Coronary artery (tissue), 2 donors: ENCODE measurements at places on chromosomes 3 and 15.

GRCh38 chr3:16124636-16125035 lies 49.8 kb upstream of the GALNT15 start:
- DNase-seq = no peak

- no peak for DNase-seq
These were observed 168.7 kb downstream of the CHL1 start for GRCh38 chr3:365268-365667.

DNA sequence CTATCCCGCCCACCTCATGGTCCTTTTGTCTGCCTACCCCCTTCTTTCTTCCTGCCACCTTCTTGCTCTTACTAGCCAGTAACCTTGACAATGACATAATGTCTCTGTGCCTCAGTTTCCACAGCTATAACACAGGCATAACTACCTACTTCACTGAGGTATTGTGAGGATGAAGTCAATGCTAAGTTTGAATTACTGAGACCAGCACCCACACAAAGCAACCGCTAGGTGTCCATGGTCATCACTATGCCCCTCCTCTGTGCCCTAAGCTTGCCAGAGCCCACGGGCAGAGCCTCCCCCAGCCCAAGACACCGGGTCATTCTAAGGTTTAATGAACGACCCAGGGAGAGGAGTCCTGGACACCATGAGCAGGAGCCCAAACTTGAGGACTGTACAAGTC lies 101.6 kb downstream of the OXNAD1 start:
- DNase-seq = no peak

DNA sequence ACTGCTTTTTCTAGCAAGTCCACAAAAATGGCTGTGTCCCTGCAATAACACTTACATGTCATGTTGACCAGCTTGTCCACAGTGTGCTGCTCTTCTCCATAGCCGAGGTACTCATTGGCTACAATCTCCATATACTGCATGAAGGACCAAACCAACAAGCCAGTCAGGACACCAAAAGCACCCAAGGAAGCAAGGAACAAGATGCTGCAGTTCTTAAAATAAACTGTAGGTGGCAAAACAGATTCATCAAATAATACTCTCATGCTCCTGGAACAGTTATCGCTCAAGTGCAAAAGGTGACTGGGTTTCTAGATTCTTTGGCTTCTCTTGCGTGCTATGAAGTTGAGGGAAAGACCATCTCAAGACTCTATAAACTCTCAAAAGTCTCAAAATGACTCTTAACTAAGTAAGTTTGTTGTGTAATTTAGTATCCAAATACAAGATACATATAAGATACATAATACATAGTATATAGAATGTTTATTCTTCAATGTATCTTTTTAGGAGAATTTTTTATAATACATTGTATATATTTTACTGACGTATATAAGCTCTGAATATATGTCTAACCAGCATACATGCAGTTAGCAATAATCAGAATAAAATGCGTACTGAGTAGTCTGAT lies 57.0 kb downstream of the NEK10 start:
- no peak for DNase-seq

GRCh38 chr15:89559769-89560264 lies 15.5 kb upstream of the TICRR start:
- DNase-seq = no peak

DNA sequence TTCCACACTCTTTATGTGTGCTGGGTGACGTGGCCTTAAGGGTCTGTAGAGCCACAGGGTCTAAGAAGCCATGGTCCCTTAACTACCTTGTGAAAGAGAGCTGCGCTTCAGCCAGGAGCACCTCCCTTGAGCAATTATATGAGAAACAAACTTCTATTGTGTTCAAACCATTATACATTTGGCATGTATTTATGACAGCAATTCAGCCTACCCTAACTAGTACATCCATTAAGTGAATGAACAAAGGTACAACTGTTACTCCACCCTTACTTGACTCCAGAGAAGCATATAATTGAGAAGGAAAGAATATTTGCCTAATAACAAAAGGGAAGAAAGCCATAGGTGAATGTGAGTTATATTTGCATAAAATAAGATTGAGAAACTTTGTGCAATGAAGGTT lies 69.8 kb upstream of the BOC start:
- DNase-seq = no peak

DNA sequence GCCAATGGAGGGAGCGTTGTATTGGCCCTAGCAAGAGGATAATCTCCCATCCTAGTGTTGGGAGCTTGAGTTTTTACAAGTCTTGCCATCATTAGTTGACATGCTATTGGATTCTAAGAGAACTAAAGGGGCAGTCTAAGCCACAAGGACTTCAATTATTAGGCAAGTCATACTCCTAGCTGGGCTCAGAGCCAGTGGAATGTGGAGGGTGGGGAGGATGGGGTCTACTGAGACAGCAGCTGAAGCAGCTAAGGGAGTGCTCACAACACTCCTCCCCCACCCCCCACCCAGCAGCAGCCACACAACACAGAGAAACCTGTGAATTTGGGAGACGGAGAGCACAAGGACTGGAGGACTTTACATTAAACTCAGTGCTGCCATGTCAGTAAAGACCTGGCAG lies 27.9 kb downstream of the FRG2C start:
- no peak for DNase-seq

DNA sequence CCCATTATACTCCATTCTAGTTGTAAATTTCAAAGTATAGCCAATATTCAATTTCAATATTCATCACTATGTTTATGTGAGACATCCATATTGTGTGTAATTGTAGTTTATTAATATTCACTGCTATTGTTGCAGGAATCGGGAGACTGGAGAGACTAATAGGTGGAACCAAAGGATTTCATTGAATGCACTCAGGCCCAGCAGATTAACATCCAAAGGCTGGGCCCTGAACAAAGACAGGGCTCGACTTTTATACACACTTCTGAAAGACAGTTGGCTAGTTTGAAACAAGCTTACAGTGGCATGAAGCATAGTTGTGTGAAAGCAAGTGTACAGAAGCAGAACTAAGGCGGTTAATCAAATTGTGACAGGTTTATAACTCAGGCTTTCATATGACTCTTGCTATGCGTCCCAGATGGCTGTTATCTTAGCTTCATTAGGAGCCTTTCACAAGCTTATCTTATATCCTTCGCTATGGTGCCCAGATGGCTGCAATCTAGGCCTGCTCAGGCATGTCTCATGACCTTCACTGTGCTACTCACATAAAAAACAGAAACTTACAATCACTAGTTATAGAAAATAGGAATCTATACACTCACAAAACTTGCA lies 1038.8 kb upstream of the EPHA6 start:
- DNase-seq = no peak

DNA sequence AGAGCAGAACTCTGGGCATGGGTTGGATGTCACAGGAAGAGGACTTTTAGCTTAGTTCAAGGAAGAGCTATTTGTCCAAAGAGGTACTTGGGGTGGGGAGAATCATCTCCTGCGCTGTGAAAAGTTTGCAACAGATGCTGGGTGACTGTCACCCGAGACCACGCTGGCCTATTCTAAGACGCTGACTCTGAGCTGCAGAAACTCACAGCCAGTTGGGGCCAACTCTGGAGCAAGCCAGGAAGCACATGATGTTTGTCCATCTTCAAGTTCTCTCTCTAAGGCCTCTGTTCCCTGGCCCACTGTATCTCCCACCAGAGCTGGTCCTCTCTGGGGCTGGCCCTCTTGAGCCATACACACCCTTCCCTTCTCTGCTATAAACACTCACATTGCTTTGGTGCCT lies 17.9 kb upstream of the CDCP1 start:
- DNase-seq = no peak
